NCI-H226 (cell line): ENCODE measurements at places on chromosomes 12 and 14.

DNA sequence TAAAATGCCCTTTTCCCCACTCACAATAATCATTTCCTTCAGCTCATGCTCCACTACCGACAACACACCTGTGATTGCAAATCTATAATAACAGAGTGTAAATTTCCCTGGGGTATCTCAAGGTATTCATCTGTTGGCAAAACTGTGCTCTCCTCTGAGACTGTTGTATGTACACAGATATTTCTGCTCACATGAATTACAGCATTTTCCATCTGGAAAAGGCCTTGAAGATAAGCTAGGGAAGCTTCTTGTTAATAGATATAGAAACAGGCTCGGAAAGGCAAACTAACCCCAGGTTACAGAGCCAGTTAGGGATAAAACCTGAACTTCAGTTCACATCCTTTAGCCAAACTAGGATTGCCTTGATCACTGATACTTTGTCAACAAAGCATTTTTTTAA is 210.4 kb upstream of the KRR1 start:
- no peak for DNase-seq

GRCh38 chr12:89529738-89530137 is 3.9 kb upstream of the POC1B start:
- DNase-seq, result no peak

- DNase-seq, result no peak
Measured at GRCh38 chr14:50344876-50345563, 32.9 kb downstream of the DMAC2L start.

DNA sequence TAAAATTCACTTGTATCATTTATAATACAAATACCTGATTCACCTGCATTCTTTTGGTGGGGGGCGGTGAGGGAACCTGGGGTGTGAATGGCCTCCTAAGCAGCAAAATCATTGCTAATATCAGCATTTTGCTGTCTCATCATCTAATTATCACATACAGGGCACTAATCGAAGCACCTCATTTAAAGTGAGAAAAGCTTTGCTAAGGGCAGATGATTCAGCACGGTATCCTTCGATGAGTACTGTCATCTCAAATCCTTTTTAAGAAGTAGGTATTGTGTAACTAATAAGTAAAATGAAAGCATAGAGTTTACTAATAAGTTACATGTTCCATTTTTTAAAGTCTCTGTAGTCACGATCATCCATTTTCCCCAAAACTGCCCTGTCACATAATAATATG is 278.1 kb upstream of the SOX5 start:
- DNase-seq, result no peak

DNA sequence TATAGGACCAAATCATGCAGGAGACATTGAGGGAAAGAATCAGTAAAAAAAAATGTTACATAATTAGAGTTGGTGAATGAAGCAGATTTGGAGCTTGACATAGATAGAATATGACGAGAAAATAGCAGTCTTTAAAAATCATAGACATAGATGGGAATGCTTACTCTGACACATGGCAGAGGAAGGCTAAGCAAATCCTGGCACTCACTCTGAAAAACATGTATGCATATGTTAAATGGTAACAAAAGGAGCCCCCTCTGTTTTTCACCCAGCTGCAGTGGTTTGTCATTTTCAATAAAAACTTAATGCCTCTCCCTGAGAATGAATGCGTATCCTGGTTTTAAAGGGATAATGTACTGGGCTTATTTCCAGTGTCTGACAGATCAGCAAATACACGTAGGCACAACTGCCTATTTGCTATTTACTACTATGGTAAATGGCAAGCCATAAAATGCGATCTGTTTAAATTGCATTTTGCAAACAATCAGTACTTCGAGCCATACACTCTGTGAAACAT is 561.2 kb upstream of the SEL1L start:
- no peak for DNase-seq

GRCh38 chr14:74638066-74638465 is 26.0 kb upstream of the LTBP2 start:
- DNase-seq, result no peak

DNA sequence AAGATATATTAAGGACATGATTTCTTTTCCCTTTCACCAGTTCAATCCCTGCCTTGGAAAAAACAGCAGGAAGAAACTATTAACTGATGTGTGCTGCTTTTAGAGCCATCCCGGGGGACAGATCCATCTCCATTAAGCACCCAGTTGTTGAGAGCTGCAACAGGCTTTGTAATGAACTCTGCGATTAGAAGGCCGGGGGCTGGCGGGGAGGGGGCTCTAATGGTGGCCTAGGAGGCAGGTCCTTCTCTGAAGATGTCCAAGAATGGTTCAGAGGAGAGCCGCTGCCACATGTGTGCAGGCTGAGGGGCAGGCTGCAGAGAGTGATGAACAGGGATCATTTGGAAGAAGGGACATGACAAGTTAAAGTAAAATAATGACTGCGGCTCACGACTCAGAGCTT is 67.8 kb downstream of the GALNT8 start:
- no peak for DNase-seq

GRCh38 chr14:53875324-53875897 is 81.2 kb downstream of the BMP4 start:
- no peak for DNase-seq

GRCh38 chr12:60758224-60758623 is 1162.4 kb downstream of the SLC16A7 start:
- DNase-seq, result no peak

DNA sequence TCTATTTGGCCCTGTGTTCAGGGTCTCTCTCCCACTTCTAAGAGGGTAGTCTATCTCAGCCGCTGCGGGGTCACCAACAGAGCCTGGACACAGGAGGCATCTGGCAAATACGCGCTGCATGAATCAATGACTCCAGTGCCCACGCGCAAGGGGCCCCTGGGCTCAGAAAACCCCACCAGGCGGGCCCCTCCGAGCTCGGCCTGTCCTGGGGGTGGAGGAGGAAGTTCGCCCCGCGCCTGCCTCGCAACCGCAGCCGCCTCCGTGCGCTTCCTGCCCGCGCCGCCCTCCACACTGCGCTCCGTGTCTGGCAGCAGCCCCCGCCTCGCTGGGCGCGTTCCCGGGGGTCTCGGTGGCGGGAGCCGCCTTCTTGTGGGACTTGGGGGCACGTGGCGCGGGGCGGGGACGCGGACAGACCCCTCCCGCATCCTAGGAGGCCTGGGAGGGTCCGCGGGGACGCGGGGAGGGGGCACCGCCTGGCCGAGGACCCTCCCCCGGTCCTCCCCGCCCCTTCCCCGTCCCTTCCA is 811 bp upstream of the FBRSL1 start:
- no peak for DNase-seq

- peak; percentile 6 for DNase-seq
Measured at GRCh38 chr12:105921872-105922669, 216.7 kb downstream of the NUAK1 start.

- peak; percentile 71 for DNase-seq
Measured at GRCh38 chr14:101151226-101151926, 247.9 kb upstream of the RTL1 start.

GRCh38 chr12:124938587-124938986 is 24.1 kb upstream of the UBC start:
- DNase-seq, result no peak

DNA sequence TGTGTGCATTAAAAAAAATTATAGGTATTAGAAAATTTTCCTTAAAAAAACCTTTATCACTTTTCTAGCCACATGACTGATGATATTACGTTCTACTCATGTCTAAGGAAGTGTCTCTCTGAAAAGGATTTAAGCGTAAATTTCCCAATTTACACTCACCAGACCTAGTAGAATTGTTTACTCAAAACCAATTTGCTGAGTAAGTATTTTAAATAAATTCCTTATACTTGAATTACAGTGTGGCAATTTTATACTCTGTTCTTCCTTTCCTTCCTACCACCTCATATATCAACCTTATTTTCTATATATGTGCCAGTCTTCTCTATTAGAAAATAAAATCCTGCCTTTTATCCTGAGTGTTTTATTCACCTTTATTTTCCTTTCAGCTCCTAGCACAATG is 1035.1 kb downstream of the TRHDE start:
- no peak for DNase-seq

DNA sequence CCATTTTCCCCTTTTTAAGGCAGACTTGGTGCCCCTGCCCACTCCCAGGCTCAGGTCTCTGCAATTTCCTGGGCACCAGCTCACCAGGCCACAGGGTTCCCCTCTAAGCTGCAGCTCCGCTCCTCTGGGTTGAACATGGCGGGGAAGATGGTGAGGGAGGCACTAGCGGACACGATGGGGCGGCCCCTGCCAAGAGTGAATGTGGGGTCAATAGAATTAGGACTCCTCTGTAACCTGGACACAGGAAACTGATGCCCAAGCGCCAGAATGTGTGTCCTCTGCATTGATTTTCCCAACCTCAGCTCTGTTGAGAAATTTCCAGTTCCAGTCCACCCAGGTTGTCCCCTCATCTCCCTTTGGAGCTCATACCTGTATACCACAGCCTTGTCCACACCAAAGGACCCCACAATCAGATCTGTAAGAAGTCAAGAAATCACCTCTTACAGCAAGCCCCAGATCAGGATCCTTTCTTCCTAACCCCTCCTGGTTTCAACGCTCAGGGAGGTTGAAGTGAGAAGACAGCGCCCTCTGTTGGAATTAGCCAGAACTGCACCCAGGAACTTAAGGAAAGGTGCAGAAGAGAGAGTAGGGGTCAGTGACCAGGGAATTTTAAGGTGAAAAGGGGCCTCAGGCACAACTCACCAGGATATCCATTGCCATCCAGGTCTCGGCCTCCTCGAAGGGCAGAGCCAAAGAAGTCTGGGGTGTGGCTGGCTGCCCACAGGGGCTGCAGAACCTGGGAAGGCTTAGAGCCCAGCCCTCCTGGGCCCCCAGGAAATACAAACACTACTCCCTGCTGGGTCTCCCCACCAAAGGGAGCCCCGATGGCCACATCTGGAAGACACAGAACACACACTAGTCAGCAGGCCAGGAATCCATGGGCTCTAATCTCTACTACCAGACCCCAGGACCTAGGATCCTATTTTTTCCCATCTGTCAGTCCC is 14.7 kb downstream of the ITGA5 start:
- no peak for DNase-seq

GRCh38 chr12:1093166-1093751 is 102.2 kb downstream of the ERC1 start:
- peak; percentile 22 for DNase-seq

DNA sequence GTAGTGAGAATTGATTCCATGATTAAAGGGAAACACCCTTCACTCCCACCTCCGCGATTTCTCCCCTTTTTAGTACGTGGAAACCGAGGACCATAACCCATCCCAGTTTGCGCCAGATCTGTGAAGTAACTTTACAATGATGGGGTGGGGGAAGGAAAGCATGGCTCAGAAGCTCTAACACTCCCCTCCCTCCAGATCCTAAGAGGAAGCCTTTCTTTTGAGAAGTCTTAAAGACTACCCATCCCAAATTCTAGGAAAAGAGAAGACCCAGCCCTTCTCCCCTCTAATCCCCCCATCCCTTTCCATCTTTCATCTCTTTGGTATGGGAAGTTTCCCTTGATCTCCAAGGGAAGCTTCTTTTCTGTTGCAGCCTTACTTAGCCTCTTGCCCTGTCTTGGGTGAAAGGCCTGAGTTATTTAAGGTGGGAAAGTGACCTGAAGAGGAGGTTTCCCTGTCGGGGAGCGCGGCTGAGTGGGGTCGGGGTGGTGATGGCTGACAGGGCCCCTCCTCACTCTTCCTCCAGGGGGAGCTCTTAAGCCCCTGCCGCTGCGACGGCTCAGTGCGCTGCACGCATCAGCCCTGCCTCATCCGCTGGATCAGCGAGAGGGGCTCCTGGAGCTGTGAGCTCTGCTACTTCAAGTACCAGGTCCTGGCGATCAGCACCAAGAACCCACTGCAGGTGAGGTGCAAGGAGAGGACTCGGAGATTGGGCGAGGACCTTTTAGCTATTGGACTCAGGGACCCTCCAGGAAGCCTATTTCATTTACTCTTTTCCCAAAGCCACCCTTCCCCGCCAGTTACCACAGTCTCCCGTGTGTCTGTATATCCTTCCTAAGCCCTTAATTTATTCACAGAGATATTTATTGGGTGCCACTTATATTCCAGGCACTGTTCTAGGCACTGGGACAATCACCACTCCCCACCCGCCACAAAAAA is 1.8 kb downstream of the MARCHF9 start:
- DNase-seq, result no peak

- DNase-seq, result peak; percentile 43
Measured at GRCh38 chr12:26651566-26652188, 181.3 kb downstream of the ITPR2 start.

- no peak for DNase-seq
Measured at GRCh38 chr12:70560671-70561070, 76.6 kb downstream of the PTPRB start.

- DNase-seq, result no peak
Measured at GRCh38 chr12:114697741-114698565, 14.0 kb upstream of the TBX3 start.

- DNase-seq, result no peak
Measured at GRCh38 chr12:113815031-113815430, 151.1 kb downstream of the RBM19 start.

GRCh38 chr12:53427905-53428594 is 4.4 kb downstream of the AMHR2 start:
- peak; percentile 98 for DNase-seq

DNA sequence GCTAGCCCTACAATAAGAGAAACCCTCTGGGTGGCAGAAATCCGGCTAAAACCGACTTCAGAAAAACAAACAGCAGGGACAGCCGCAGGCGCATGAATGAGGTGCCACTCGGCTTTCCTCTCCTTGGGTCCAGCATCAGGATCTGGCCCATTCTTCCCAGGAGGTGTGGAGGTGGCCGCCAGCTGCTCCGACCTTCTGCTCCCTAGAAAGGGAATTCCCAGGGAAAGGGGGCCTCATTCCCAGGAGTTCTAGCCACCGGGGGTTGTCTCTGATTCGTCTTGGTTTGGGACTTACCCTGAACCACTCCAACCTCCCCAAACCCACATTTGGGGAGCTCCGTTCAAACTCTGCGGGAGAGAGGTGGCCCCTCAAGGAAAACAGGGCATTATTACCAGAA is 13.0 kb downstream of the PAPLN start:
- DNase-seq, result no peak

DNA sequence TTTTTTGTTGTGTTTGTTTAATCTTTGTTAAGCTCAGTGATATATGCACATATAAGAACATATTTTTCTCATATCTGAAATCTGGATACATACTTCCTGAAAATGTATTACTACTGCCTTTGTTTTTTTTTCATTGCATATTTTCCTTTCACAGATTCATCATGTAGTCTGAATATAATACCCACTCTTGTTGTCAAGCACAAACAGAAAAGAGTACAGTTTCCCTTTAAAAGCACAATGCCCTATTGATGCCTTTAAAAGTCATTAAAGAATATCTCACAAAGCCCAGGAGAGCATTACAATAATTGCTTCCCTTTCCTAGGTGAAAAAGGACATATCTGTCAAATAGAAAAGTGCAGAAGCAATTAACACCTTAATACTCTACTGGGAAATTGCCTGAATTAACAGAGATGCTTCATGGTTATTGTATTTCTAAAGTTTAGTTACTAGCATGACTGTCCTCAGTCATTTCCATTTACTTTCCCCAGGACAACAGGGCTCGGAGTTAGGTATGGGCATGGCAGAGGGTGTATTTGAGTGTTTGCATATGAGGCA is 107.4 kb downstream of the GRIP1 start:
- no peak for DNase-seq

GRCh38 chr14:91858536-91859275 is 8.6 kb downstream of the TC2N start:
- DNase-seq, result no peak

GRCh38 chr12:8453021-8453513 is 2.7 kb upstream of the CLEC6A start:
- DNase-seq, result no peak

GRCh38 chr14:49888293-49888692 is 4.6 kb upstream of the ARF6 start:
- DNase-seq, result no peak
